ENCODE measurements at places on chromosomes 6 and 20. TPM values are rescaled to one million over a fixed set of nuclear protein-coding genes. Genes with fewer than 3 reads are reported as not detected.
A peak's percentile ranks its signal among the peaks of the same experiment; 100 is the strongest.

DNA sequence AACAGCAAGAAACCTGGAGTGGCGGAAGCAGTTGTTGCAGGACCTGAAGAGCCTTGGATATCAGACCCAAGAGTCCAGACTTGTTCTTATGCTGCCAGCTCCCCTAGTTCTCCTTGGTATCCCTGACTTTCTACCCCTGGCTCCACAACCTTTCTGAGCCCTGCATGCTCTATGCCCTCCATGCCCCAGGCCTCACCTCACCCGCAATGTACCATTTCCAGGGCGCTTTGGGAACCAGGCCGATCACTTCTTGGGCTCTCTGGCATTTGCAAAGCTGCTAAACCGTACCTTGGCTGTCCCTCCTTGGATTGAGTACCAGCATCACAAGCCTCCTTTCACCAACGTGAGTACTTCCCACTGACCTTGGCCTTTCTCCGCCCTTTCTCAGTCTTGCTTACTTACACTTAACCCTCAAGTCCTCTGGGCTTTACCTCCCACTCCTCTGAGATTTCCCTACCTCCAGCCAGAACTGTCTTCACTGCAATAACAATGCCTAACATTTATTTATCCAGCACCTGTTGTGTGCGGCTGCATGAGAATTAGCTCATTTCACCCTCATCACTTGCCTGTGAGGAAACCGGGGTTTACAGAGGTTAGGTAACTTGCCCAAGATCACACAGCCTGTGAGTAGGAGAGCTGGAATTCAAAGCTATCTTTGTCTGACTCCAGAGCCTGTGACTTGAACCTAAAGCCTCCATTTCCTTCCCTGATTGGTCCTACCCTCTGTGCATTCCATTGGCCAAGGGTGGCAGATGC lies 2.3 kb downstream of the POFUT1 start:
- no peak overlapping the region for H3K27ac ChIP-seq
- no peak overlapping the region for H3K4me3 ChIP-seq
- no peak for DNase-seq
- peaks cover 6% of the 10 kb centered on the region for H3K36me3 ChIP-seq
- H3K27me3 ChIP-seq = no peaks in the 10 kb centered on the region

GRCh38 chr6:439641-440167 lies 48.2 kb downstream of the IRF4 start:
- H3K27me3 ChIP-seq = no peaks in the 10 kb centered on the region
- H3K4me1 ChIP-seq = no peaks in the 10 kb centered on the region
- no peak overlapping the region for H3K4me3 ChIP-seq

DNA sequence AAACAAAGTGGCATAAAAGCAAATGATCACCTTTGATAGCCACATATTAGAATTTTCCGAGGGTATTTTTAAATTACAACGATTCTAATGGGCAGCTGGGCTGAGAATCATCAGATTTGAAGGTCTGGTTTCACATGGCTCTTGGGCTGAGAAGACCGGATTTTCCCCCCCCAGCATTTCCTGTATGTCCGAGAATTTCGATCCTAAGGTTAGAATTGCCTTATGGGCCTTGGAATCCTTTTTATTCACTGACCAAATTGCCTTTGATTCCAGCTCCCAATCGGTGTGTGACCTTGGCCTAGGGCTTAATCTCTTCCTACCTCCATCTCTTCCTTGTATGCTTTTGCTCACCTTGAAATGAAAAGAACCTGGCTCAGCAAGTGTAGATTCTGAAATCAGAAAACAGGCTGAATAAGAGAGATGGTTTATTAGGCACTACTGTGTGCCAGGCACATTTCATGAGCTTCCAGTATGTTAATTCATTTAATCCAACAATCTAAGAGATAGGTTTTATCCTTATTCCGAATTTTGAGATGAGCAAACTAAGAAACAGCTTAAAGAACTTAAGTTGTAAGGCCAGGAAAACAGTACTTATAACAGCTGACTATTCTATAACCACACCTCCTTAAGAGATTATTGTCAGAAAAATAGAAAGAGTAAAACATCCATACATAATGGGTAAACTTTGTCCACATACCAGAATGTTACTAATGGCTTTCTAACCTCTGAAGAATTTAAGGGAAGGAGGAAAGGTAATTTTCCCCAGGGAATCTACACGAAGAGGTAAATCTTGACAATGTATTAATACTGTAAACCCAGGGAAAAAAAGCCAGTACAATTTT lies 39.4 kb downstream of the HFE start:
- peaks cover 9% of the 10 kb centered on the region for H3K36me3 ChIP-seq
- peak; percentile 31 for DNase-seq
- peaks cover 21% of the 10 kb centered on the region for H3K4me1 ChIP-seq

GRCh38 chr20:58638467-58639181 lies 12.5 kb upstream of the STX16 start:
- H3K4me1 ChIP-seq = peaks cover 10% of the 10 kb centered on the region
- no peak overlapping the region for H3K4me3 ChIP-seq
- H3K27me3 ChIP-seq = no peaks in the 10 kb centered on the region
- H3K27ac ChIP-seq = no peak overlapping the region
- no peak for DNase-seq

DNA sequence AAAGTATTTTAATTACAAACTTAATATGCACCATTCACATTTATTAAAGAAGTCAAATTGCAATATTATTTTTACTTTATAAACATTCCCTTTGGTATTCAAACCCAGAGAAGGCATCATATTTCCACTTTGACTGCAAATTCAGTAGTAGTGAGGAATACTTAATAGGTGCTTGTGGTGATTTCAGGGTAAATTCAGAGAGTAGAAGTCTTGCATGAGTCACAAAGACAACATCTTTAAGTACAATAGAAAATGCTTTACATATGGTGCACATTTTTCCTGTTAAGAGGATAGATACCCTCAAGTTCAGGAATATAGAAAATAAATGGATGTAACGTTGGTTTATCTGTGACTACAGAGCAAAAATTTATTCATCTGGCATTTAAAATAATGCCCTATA lies 390.2 kb downstream of the TENT5A start:
- DNase-seq = no peak
- no peaks in the 10 kb centered on the region for H3K36me3 ChIP-seq
- H3K27ac ChIP-seq = no peak overlapping the region
- no peak overlapping the region for H3K4me3 ChIP-seq

GRCh38 chr6:168282985-168283685 lies 36.4 kb downstream of the DACT2 start:
- no peak overlapping the region for H3K27ac ChIP-seq
- no peaks in the 10 kb centered on the region for H3K27me3 ChIP-seq
- no peaks in the 10 kb centered on the region for H3K36me3 ChIP-seq

GRCh38 chr6:88870717-88871330 lies 92.6 kb downstream of the RNGTT start:
- H3K27ac ChIP-seq = no peak overlapping the region
- peak; percentile 81 for DNase-seq
- H3K27me3 ChIP-seq = no peaks in the 10 kb centered on the region
- no peak overlapping the region for H3K4me3 ChIP-seq

- H3K4me1 ChIP-seq = no peaks in the 10 kb centered on the region
- no peaks in the 10 kb centered on the region for H3K27me3 ChIP-seq
- H3K36me3 ChIP-seq = no peaks in the 10 kb centered on the region
Measured at GRCh38 chr20:6142348-6142993, 19.6 kb upstream of the FERMT1 start.

DNA sequence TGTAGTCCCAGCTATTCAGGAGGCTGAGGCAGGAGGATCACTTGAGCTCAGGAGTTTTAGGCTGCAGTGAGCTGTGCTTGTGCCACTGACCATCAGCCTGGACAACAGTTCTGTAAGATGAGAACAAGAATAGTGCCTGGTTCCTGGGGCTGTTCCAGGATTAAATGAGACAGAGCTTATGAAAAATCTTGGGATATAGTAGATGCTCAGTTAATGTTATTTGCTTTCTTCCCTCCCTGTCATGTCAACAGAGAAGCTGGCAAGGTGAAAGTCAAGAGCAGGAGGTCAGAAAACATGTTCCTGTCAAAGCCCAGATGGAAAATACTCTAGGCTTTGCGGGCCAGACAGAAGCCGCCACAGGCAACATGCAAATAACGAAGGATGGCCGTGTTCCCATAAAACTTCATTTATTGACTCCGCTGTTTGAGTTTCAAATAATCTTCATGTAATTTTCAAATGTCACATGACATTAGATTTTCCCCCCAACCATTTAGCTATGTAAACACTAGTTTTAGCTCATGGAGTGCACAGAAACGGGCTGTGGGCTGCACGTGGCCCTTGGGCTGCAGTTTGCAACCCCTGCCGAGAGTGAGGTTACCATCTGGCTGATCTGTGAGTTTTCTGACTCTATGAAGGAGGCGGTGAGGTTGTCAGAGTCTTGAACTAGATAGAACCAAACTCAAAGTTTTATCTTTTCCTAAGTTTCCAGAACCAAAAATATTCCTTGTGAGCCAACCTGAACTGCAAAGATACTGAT lies 63.4 kb upstream of the PMEPA1 start:
- H3K36me3 ChIP-seq = no peaks in the 10 kb centered on the region
- H3K27ac ChIP-seq = no peak overlapping the region
- DNase-seq = no peak
- H3K4me3 ChIP-seq = no peak overlapping the region
- no peaks in the 10 kb centered on the region for H3K27me3 ChIP-seq

DNA sequence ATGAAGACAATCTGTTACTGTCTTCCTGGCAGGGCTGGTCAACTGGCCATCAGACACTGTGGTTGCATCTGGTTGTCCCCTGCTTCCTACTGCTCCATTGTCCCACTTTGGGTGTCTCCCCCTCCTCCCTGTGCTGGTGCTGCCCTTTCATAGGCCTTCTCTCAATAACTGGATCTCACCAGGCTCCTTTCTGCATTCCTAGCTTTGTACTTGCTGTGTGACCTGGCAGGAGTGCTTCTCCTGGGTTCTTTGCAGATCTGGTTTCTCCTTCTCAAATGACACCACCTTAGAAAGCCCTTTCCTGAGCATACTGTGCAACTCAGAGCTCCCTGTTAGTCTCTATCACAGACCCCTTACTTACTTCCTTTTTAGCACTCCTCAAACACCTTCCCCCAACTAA lies 223.0 kb downstream of the BCKDHB start:
- no peaks in the 10 kb centered on the region for H3K36me3 ChIP-seq
- peaks cover 3% of the 10 kb centered on the region for H3K4me1 ChIP-seq
- H3K27me3 ChIP-seq = no peaks in the 10 kb centered on the region
- no peak for DNase-seq
- no peak overlapping the region for H3K27ac ChIP-seq
- H3K4me3 ChIP-seq = no peak overlapping the region

GRCh38 chr6:163946437-163946836 lies 531.9 kb downstream of the QKI start:
- no peak overlapping the region for H3K27ac ChIP-seq
- no peak for DNase-seq
- no peaks in the 10 kb centered on the region for H3K36me3 ChIP-seq
- H3K27me3 ChIP-seq = no peaks in the 10 kb centered on the region
- H3K4me3 ChIP-seq = no peak overlapping the region
- H3K4me1 ChIP-seq = peaks cover 3% of the 10 kb centered on the region

DNA sequence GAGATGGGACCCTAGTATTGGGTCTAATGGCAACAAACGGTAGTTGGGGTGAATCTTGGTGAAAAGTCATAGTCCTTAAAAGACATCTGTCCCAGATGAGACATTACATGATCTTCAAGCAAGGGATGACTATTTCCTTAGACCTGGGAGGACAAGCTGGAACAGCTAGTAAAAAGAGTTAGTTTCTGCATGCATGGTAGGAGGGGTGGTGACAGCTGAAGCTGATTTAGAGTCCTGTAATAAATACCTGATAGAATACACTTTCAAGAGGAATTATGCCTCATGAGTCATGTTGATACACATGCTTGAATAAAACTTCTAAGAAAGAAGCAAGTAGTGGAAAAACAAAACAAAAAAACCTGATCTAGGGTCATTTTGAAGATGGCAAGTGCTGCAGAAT lies 247.4 kb downstream of the CD109 start:
- DNase-seq = no peak
- H3K4me1 ChIP-seq = no peaks in the 10 kb centered on the region
- H3K4me3 ChIP-seq = no peak overlapping the region
- no peaks in the 10 kb centered on the region for H3K27me3 ChIP-seq

- no peaks in the 10 kb centered on the region for H3K4me1 ChIP-seq
- H3K27ac ChIP-seq = no peak overlapping the region
- H3K36me3 ChIP-seq = peaks cover 8% of the 10 kb centered on the region
- no peaks in the 10 kb centered on the region for H3K27me3 ChIP-seq
- no peak overlapping the region for H3K4me3 ChIP-seq
Measured at GRCh38 chr6:118574051-118574865, 26.2 kb downstream of the PLN start.

The EDN1 gene
- total RNA-seq = 112 TPM

DNA sequence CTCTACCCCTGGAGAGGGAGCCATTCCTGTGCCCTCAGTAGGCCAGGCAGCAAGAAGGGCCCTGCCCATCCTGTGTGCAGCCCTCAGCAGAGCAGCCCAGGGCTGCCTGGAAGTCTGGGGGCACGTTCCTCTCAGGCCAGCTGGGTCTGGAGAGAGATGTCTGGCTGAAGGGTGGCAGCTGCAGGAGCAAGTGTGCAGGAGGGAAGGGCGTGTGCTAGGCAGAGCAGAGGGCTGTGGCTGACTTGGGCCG lies 62.7 kb downstream of the NOL4L start:
- H3K4me1 ChIP-seq = peaks cover 11% of the 10 kb centered on the region
- H3K27ac ChIP-seq = no peak overlapping the region
- H3K36me3 ChIP-seq = no peaks in the 10 kb centered on the region
- no peaks in the 10 kb centered on the region for H3K27me3 ChIP-seq

The RIPPLY2 gene
- total RNA-seq = not detected

- H3K4me3 ChIP-seq = no peak overlapping the region
- no peaks in the 10 kb centered on the region for H3K36me3 ChIP-seq
- DNase-seq = no peak
- H3K4me1 ChIP-seq = peaks cover 11% of the 10 kb centered on the region
- peak overlapping the region; percentile 94 for H3K27ac ChIP-seq
Measured at GRCh38 chr6:33590531-33591198, 10.6 kb upstream of the BAK1 start.

The LTA gene
- total RNA-seq = 1.2 TPM

DNA sequence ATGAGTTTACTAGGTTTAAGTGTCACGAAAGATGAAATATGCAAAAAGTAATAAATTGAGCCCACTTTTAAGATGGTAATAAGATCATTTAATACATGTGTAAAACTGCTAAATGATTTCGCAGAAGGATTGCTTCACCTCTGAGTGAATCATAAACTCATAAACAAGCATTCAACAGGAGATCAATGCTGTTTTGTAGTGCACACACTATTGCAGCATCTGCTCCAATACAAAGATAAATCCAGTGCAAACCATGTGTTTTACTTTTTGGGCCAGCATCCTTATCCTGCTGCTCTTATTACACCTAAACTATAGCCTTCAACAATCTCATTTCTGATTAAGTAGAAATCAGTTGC lies 400.1 kb downstream of the NKAIN2 start:
- H3K4me1 ChIP-seq = no peaks in the 10 kb centered on the region
- H3K36me3 ChIP-seq = no peaks in the 10 kb centered on the region
- DNase-seq = no peak
- no peaks in the 10 kb centered on the region for H3K27me3 ChIP-seq

The DDO gene
- 3.1 TPM for total RNA-seq

Data from lung (tissue), 17 donors.